ENCODE measurements at places on chromosomes 1 and 21. TPM values are rescaled to one million over a fixed set of nuclear protein-coding genes. Genes with fewer than 3 reads are reported as not detected.

Gene HSF2BP
- 0.40 TPM for total RNA-seq

DNA sequence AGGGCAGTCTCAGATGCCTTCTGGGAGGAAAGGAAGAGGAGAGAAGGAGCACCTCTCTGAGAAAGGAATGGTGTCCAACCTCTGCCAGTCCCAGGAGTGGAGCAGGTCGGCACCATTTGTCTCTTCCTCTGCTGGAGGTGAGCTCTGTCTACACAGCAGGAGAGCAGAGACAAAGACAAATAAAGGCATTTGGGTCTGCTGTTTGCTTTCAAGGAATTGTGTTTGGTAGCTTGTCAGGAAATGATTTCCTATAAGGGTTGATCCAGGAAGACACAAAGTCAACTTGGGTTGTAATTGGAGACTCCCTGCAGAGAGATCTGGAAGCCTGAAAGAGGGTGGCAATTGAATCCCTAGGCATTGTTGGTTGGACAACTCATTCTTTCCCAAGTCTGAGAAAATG is 34.5 kb upstream of the PLXNA2 start:
- H3K4me1 ChIP-seq, result no peaks in the 10 kb centered on the region
- no peaks in the 10 kb centered on the region for H3K36me3 ChIP-seq
- no peak overlapping the region for H3K4me3 ChIP-seq
- no peak overlapping the region for H3K27ac ChIP-seq

DNA sequence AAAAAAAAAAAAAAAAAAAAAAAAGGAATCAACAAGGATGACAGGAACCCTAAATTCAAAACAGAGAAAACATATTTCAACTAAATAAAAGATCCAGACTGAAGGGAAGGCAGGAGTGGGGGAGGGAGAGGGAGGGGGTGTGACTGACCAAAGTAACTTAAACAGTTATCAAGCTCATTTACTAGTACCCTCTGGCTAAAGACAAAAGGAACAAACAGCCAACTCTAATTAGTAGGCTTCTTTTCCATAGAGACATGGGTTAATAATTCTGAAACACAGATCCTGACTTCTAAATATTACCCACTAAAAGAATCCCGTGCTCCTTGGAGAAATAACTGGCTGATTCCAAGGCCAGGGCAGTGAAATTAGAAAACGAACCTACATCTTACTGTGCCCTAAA is 23.8 kb downstream of the USP48 start:
- no peak for DNase-seq
- H3K4me1 ChIP-seq, result peaks cover 21% of the 10 kb centered on the region
- no peaks in the 10 kb centered on the region for H3K27me3 ChIP-seq
- H3K36me3 ChIP-seq, result peaks cover 25% of the 10 kb centered on the region
- H3K4me3 ChIP-seq, result no peak overlapping the region
- no peak overlapping the region for H3K27ac ChIP-seq

GRCh38 chr1:66367369-66367768 is 166.6 kb upstream of the SGIP1 start:
- no peak overlapping the region for H3K4me3 ChIP-seq
- H3K27ac ChIP-seq, result peak overlapping the region; percentile 79
- no peaks in the 10 kb centered on the region for H3K27me3 ChIP-seq
- peaks cover 80% of the 10 kb centered on the region for H3K4me1 ChIP-seq
- DNase-seq, result no peak
- H3K36me3 ChIP-seq, result peaks cover 89% of the 10 kb centered on the region

GRCh38 chr1:213366141-213366831 is 315.2 kb downstream of the RPS6KC1 start:
- no peak for DNase-seq
- no peaks in the 10 kb centered on the region for H3K36me3 ChIP-seq
- H3K27me3 ChIP-seq, result no peaks in the 10 kb centered on the region
- H3K27ac ChIP-seq, result no peak overlapping the region
- no peaks in the 10 kb centered on the region for H3K4me1 ChIP-seq

GRCh38 chr1:25620211-25620610 is 3.6 kb downstream of the MAN1C1 start:
- H3K4me1 ChIP-seq, result peaks cover 78% of the 10 kb centered on the region
- peaks cover 25% of the 10 kb centered on the region for H3K27me3 ChIP-seq
- H3K27ac ChIP-seq, result peak overlapping the region; percentile 73
- H3K36me3 ChIP-seq, result peaks cover 18% of the 10 kb centered on the region

DNA sequence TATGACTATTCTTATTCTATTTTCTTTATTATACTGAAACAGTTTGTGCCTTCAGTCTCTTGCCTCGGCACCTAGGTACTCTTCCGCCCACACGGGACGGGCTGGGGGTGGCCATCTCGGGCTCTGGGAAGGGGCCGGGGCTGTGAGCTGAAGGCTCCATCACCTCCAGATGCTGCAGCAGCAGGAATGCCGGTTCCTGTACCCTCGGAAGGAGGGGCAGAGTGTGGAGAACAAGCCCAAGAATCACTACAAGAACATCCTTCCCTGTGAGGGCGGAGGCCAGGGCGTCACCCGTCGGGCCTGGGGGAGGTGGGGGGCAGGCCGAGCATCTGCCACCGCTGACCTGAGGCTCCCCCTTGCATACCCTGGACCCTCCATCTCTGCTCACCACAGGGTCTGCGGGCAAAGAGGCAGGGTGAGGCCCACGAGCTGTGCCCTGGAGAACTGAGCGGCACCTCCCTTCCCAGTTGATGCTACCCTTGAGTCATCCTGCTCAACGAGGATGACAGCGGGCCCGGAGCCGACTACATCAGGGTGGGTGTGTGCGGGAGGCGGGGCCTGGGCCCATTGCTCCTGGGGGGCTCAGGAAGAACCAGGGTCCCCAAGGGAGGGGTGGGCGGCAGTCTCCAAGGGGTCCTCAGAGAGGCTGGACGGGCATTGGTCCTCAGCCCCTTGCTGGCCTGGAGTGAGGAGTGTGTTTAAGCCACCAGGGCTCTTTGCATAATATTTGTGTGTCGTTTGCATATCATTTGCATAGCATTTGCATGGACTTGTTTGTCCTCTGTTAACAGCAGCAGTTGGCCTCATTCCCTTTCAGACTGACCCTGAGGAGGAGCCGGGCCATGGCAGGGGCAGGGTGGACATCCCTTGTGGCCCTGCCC is 7.5 kb downstream of the RNF223 start:
- no peak overlapping the region for H3K4me3 ChIP-seq
- H3K27me3 ChIP-seq, result peaks cover 2% of the 10 kb centered on the region
- H3K36me3 ChIP-seq, result no peaks in the 10 kb centered on the region
- H3K27ac ChIP-seq, result peak overlapping the region; percentile 40

GRCh38 chr1:229514578-229515275 is 6.6 kb upstream of the NUP133 start:
- DNase-seq, result peak; percentile 54
- H3K36me3 ChIP-seq, result peaks cover 6% of the 10 kb centered on the region
- H3K27ac ChIP-seq, result no peak overlapping the region
- H3K4me3 ChIP-seq, result no peak overlapping the region
- peaks cover 7% of the 10 kb centered on the region for H3K4me1 ChIP-seq

DNA sequence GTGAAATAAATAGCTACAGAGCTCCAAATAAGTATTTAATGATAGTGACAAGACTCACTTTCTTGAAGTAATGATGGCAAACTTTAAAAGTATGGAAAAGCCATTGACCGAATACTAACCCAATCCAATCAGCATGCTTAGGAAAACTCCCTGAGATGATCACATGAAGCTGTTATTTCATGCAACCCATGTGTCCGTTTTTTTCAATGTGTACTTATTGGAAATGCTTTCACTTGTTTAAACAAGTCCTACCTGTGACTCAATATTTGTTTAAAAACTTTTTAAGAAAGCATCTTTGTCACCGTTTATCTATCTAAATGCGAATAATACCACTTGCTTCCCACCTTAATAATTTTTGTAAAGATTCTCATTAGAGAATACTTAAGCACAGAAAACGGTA is 185.8 kb downstream of the NRIP1 start:
- no peaks in the 10 kb centered on the region for H3K27me3 ChIP-seq
- DNase-seq, result no peak
- peaks cover 11% of the 10 kb centered on the region for H3K4me1 ChIP-seq
- H3K4me3 ChIP-seq, result no peak overlapping the region

DNA sequence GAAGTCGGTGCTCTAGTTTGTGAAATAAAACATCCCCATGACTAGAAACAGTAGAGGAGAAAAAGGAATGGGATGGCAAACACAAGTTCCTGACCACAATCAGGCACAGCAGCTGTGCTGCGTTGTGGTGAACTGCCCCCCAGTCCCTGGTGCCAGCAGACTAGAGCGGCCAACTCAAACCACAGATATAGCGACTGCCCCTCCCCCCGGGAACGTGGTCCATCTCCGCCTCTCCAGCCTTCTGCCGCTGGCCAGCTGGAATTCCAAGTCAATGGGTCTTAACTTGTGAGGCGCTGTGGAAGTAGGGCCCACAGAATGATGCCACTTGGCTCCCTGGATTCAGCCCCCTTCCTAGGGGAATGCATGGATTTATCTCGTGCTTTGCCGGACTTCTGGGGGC is 41.6 kb upstream of the ZNF678 start:
- H3K4me3 ChIP-seq, result no peak overlapping the region
- no peaks in the 10 kb centered on the region for H3K27me3 ChIP-seq
- no peaks in the 10 kb centered on the region for H3K36me3 ChIP-seq
- no peak for DNase-seq
